IMR-90 (cell line): ENCODE measurements at places on chromosomes 3 and 15. TPM values are rescaled to one million over a fixed set of nuclear protein-coding genes. Genes with fewer than 3 reads are reported as not detected.

Gene LDHAL6B
- not detected in 2 replicates for total RNA-seq

DNA sequence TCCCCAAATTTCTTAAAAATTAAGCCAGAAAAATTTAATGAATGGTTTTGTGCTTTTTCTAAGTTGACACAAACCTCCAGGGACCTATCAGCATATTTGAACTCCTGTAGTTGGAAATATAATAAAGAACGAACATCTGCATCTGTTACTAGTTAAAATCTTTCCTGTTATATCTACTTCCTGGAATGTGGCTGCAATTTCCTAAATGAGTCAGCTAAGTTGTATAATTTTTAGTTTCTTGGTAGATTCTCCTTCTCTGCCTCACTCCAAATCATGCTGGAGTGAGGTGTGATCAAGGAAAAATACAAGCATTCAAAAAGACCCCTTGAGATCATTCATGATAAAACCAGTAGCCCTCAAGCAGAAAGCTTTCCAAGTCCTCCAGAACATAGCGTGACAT lies 106.2 kb upstream of the MCTP2 start:
- DNase-seq, result peak; percentile 39

DNA sequence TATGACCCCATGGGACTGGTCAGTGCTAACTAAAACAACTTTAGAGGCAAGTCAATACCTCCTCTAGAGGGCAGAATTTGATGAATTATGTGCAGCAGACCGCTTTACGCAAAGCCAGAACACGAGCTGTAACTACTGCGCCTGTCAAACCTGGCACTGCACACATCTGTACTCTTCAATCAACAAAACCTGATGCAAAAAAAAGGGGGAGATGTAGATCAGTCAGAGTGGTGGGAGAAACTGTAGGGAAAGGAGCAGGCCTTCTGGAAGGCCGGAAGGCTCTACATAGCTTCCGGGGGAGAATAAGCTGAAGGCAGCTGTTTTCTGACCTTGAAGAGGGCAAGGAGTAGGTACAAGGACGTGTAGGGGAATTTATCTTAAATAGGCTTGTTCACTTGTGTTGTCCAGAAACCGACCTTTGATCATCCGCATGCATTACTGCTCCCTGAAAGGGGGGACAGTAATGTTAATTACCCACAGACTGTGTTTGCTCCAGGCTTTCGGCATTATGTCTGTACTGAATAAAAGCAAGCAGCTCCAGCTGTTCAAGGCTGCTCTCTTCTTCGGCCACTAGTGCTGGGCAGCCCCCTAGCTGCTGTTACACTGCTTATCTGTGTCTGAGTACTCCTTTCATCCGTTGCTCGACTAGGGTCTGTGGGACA lies 41.0 kb downstream of the GPR160 start:
- DNase-seq, result no peak

- no peak for DNase-seq
These were observed 60.0 kb upstream of the NMNAT3 start for GRCh38 chr3:139737682-139738361.

Gene TNNC1
- 1.1 and 1.3 TPM in 2 replicates for total RNA-seq

DNA sequence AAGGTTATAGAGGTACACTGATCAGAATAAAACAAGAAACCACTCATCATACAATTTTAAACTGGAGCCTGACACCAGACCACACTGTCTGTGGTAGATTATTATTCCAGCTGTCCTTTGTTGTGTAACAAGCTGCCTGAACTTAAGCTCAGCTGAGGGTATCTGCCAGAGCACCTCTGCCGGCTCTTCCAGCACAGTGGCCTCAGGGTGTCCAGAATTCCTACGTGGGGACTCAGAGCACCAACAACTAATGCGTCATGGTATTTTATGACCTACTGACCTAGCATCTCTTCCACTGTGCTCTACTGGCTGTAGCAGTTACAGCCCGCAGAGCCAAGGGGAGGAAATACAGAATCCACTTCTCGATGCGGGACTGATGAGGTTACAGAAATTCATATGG lies 15.6 kb upstream of the RAF1 start:
- DNase-seq, result peak; percentile 94

DNA sequence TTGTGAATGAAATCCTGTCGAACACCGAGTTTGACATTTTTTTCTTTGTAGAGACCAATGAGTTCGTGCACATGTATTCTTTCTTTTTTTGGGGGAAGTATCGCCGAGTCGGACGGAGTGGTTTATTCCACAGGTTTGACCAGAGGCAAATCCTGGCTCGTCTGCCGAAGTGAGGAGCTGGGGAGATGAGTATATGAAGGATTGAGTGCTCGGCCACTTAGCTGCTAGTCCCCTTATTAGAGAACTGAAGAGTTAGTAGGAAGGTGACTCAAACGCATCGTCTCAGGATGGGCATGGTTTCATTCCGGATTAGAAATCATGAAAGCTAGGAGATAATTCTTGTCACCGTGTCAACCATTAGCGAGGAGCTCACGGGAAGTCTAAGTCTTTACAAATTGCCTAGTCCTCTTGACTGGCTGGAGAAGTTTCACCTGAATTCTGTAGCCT lies 154.7 kb upstream of the GOLIM4 start:
- peak; percentile 6 for DNase-seq

DNA sequence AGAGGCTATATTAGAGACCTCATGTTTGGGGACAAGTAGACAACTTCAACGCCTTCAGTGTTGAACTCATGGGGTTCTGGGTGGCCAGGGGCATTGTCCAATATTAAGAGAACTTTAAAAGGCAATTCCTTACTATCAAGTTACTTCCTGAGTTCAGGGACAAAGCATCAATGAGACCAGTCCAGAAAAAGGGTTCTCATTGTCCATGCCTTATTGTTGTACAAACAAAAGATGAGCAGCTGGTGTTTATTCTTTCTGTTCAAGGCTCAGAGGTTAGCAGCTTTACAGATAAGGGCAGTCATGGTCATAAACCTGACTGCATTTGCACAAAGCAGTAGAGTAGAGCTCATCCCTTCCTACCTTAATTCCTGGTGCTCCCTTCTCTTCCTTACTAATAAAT lies 18.5 kb upstream of the PDHB start:
- DNase-seq, result no peak

GRCh38 chr15:65631503-65631902 lies 9.8 kb downstream of the SLC24A1 start:
- no peak for DNase-seq

- peak; percentile 52 for DNase-seq
These were observed 625.5 kb upstream of the ZNF717 start for GRCh38 chr3:76410762-76411281.

DNA sequence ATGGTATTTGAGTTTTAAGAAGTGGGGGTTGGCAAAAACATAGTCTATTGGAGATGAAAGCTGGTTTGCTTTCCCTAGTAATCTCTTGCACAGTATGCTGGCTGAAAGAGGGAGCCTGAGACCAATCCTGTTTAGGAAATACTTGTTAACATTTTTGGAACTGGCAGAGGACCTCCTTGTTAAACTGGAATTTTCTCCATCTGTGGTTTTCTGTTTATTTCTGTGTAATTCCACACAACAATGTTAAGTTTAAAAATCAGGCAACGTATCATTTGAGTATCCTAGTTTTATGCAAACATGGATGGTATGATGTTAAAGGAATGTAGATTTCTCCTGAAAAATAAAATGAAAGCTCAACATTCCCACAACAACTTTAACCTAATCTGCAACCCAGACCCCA lies 536.0 kb upstream of the TBL1XR1 start:
- DNase-seq, result peak; percentile 21

Gene QTRT2
- 15.6 and 20.3 TPM in 2 replicates for total RNA-seq

Gene TPM1
- 661 and 997 TPM in 2 replicates for total RNA-seq

Gene GPR27
- total RNA-seq, result not detected in 2 replicates

- DNase-seq, result no peak
These were observed 367.4 kb downstream of the GAP43 start for GRCh38 chr3:115990669-115991068.

Gene SCAANT1
- total RNA-seq, result not detected in 2 replicates

Gene CKMT1A
- not detected in 2 replicates for total RNA-seq

DNA sequence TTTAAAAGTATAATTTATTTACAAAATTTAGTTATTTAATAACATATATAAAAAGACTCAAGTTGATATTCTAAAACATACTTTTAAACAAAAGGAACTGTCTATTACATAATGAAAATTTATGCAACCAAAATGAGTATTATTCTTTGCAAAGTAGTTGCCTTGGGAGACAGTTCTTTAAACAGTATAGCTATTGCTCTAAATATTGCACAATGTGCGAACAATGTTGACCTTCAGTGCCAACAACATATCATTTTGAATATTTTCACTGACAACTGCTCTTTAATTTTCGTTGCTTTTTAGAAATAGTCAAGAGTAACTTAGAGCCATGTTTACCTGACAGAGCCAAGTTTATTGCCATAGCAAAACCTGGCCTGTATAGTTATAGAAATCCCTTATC lies 124.9 kb downstream of the ZBTB20 start:
- DNase-seq, result peak; percentile 0

- no peak for DNase-seq
These were observed 59.2 kb downstream of the LIPC start for GRCh38 chr15:58490888-58491473.

DNA sequence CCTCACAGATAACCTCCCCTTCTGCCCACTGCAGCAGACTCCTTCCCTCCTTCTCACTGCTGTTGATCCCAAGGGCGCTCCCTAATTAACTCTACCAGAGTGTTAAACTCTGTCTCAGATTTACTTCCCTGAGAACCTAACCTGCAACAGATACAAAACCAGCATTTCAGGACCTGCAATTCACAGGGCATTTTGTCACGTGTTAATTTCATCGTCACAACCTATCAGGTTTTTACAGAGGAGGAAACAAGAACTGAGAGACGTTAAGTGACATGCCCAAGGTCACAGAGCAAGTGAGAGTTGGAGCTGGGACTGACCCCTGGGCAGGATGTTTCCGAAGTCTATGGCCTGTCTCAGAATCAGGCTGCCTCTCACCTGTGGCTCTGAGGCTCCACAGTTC lies 223.9 kb downstream of the UACA start:
- no peak for DNase-seq

DNA sequence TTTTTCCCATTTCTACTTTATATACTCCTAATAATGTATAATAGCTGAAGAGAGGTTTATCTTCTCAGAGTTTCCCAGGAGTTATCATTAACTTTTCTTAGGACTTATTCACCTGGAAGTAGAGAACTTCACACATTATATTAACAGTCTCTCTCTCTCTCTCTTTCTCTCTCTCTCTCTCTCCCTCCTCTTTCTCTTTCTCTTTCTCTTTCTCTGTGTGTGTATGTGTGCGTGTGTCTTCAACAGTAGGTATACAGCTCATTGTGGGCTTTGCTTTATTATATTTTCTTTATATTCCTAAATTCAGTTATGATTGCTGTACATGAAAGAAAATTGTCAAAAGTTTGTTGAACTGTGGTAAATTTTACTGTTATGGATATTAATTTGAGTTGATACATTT lies 353.8 kb downstream of the ROBO1 start:
- DNase-seq, result no peak

GRCh38 chr3:69328103-69328962 lies 57.6 kb downstream of the FRMD4B start:
- no peak for DNase-seq

- DNase-seq, result no peak
These were observed 65.7 kb upstream of the IL12A start for GRCh38 chr3:159922861-159923312.

- DNase-seq, result peak; percentile 42
These were observed 616.0 kb upstream of the TBL1XR1 start for GRCh38 chr3:177813322-177813721.

Gene NAALADL2
- total RNA-seq, result 19.2 and 20.6 TPM in 2 replicates

Gene DLEC1
- not detected in 2 replicates for total RNA-seq

GRCh38 chr3:57694146-57694545 lies 1.3 kb upstream of the DENND6A start:
- DNase-seq, result no peak

- DNase-seq, result no peak
These were observed 315.1 kb downstream of the ROBO2 start for GRCh38 chr3:77354958-77355357.

DNA sequence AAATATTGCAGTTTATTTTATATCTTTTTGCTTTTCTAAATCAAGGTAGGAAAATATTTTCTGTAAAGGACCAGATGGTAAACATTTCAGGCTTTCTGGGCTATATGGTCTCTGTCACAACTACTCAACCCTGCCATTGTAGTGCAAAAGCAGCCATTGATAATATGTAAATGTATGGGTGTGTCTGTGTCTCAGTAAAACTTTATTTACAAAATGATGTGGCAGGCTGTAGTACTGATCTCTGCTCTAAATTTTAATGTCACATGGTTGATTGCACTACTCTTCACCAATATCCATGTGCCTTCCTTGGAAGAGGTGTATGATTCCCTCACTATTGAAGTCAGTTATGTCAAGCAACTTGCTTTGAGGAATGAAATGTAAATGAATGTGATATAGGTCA lies 175.0 kb downstream of the GOLIM4 start:
- no peak for DNase-seq

DNA sequence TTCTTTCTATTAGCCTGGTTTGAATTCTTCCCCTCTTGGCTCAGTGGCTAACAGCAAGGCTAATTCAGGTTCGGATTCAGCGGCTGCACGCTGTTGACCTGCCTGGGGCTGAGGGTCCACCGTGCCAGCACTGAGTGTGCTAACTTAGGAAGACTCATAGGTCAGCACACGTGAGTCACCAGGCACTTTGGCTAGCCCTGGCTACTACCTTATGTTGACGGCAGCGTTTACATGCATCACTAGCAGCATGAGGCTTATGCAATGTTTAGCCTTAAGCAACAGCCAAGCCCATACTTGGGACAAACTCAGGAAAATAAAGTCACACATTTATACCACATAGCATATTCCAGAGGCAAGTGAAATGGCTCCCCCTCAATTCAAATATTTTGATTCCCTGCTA lies 137.7 kb downstream of the RAB11A start:
- DNase-seq, result no peak

GRCh38 chr15:62658498-62658897 lies 384.0 kb upstream of the TPM1 start:
- no peak for DNase-seq

DNA sequence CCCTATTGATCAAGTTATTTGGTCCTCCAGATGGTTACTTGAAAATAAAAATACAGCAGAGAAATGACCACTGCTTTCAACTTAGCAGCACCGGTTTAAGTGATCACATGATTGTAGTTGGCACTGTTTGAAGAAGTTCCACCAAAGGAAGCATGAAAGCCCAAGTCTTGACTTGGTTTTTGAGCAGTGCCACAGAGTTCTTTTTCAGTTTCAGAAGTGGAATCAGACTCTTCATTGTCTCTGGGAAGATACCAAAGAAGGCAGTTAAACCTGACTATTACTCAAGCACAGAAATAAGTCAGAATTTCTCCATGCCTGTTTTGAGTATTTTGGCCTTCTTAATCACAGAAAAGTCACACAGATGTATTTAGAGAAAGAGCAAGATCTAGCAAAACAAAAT lies 66.7 kb downstream of the BBX start:
- DNase-seq, result no peak

Gene PPP1R2
- total RNA-seq, result 36.0 and 55.3 TPM in 2 replicates

DNA sequence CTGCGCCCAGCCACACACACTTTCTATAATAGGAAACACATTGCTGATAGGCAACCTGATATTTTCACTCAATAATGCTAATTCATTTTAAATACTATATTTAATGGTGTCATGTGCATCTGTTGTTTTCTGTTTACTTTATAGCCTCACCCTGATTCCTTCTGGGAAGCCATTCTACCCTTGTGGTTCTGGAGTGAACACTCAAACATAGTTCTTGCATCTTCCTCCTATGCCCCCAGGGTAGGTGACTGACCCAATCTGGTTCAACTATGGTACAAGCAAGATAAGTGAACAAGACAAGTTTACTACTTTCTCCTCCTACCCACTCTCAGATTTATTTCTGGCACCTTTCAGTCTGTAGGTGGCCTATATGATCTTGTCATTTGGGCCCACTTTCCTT lies 4.3 kb upstream of the SCG3 start:
- DNase-seq, result no peak
